ENCODE measurements at places on chromosomes 11 and 22.

DNA sequence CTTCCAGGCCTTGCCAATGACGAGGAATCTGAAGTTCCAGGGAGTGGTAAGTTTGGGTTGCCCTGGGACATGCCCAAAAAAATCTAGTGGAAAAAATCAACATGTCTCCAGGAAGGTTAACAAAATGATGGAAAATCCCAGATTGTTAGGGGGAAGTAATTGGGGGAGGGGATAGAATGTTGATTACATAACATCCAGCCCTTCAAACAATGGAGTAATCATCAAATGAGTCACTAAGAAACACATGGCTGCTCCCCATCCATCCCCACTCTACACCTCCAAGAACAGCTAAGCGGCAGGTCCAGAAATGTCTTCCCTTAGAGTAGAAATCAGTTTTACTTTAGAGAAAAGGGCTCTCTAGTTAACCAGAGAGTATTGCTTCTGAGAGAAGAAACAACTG, 94.9 kb downstream of the ETS1 start:
- peak; percentile 80 for DNase-seq

GRCh38 chr11:73177380-73177777, 35.3 kb upstream of the FCHSD2 start:
- no peak for DNase-seq

- DNase-seq, result no peak
These were observed 52.8 kb downstream of the USP35 start for GRCh38 chr11:78241475-78241874.

GRCh38 chr11:2447951-2448650, 3.3 kb downstream of the KCNQ1 start:
- DNase-seq, result no peak

GRCh38 chr11:9138612-9139579, 47.5 kb upstream of the SCUBE2 start:
- peak; percentile 80 for DNase-seq

- DNase-seq, result no peak
These were observed 22.7 kb downstream of the NAV2 start for GRCh38 chr11:19735157-19735908.

- DNase-seq, result peak; percentile 52
These were observed 2.0 kb downstream of the MB start for GRCh38 chr22:35615156-35615555.

GRCh38 chr11:78208257-78209165, 19.8 kb downstream of the USP35 start:
- peak; percentile 90 for DNase-seq

DNA sequence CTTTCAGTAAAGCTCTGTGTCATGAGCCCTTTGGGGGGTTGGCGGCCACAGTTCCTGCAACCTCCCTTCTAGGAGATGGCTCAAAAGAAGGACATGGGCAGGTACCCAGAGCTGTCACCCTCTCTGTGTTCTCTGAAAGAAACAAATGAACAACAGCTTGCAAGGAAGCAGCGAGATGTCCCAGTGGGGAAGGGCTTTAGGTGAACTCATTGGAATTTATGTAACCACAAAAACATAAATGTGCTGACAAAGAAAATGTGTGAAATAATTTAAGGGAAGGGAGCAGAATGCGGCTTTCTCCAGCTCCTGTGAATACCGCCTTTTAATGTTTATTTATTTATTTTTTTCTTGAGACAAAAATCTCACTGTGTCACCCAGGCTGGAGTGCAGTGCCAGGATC, 3.3 kb downstream of the PARVG start:
- DNase-seq, result no peak

DNA sequence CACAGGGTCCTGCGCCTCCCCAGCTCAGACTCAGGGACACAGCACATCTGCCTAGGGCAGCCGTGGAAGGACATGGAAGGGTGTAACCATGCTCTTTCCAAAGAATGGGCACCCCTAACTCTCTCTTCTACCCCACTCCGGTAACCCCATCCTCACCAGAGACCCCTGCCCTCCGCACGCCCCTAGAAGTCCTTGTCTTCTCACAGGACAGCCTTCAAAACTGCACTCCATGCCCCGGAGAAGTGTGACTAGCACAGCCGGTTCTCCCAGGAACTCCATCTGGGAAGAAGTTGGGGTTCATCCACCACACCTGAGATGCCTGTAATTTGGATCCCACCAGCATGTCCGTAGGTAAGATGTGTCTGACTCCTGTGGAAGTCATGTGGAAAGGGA, 25.0 kb downstream of the P2RY2 start:
- DNase-seq, result no peak

GRCh38 chr22:22761606-22761962, 117.2 kb downstream of the GGTLC2 start:
- DNase-seq, result no peak

- DNase-seq, result peak; percentile 17
These were observed 102.0 kb downstream of the CYP2R1 start for GRCh38 chr11:14789879-14790484.

DNA sequence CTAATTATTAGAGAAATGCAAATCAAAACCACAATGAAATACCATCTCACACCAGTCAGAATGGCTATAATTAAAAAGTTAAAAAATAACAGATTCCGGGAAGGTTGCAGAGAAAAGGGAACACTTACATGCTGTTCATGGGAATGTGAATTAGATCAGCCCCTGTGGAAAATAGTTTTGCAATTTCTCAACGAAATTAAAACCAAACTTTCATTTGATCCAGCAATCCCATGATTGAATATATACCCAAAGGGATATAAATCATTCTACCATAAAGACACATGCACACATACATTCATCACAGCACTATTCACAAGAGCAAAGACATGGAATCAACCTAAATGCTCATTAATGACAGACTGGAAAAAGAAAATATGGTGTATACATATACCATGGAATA, 32.5 kb downstream of the NOX4 start:
- no peak for DNase-seq

DNA sequence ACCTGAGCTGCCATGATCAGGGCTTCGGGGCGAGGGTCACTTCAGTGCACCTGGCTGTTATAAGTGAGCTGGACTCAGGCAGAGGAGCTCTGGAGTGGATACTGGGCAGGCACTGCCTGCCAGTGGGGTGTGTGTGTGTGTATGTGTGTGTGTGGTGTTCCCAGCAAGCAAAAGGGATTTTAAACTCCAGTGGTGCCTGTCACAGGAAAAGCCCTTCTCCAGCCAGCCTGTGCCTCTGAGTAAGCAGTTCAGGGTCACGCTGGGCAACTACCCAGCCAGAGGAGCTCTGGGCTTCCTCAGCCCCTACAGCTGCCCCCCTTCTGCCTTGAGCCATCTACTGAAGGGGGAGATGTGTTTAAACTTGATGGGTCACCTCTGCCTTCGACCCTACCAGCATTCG, 109.0 kb downstream of the OSBP2 start:
- no peak for DNase-seq

DNA sequence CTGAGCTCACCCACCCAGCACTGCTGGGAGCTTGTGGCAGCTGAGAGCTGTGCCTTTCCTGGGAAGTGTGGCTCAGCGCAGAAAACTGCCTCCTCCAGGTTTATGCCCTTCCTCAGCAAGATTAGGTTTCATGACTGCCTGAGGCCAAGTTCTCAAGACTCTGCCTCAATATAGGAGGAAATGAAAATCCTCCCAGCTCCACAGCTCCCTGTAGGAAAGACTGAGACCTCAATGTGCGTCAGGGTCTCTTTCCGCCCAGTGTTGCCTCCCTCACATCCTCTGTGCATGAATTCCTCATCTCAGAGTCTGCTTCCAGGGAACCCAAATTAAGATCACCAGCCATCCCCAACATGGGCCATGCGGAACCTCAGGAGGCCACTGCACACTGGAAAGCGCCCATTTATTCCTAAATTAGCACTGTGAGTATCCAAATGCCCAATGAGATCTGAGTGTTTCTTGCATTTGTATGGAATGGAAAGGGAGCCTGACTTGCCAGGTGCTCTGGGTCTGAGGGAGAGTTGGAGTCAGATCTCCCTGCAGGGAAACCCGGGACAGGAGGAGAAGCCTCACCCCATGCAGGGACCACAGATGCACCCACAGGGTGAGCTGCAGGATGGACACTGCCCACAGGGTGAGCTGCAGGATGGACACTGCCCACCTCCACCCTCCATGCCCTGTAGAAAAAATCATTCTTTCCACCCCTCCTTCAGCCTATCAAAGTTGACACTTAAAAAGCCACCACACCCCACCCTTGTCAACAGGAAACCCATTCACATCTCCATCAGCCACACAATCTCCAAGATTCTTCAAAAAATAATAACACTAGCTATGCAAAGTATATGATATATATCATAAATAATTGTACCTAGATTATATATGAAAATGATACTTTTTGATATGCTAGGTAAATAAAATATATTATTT, 97.4 kb upstream of the IGLL5 start:
- no peak for DNase-seq

DNA sequence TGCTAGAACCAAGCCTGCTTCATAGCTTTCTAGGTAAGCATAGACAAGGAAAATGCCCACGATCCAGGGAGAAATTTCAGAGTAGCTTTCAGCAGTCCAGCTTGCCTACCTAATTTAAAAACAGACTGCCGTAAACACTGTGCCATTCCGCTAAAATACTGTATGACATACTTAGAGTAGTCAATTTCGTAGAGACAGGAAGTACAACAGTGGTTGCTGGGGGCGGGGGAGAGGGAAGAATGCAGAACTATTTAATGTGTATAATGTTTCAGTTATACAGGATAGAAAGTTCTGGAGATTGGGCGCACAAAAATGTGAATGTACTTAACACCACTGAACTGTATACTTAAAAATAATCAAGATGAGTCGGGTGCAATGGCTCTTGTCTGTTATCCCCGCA, 56.7 kb downstream of the C11orf58 start:
- no peak for DNase-seq

DNA sequence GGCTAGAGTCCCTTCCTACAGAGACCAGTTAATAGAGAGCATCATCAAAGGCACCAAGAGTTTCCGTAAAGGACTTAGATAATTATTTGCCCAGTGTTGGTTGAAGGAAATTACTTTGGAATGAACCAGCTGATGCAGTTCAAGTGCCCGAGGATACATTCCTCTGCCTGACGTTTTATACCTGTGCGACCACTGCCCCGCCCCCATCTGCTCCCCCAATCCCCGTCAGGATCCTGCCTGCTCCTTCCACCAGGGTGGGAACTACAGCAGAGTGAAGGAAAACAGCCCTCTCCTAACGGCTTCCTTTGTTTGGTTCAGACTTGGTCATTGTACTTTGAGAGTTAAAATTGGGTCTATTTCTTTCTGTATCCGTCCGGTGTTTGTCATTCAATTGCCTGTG, 761.5 kb downstream of the NTM start:
- DNase-seq, result no peak

DNA sequence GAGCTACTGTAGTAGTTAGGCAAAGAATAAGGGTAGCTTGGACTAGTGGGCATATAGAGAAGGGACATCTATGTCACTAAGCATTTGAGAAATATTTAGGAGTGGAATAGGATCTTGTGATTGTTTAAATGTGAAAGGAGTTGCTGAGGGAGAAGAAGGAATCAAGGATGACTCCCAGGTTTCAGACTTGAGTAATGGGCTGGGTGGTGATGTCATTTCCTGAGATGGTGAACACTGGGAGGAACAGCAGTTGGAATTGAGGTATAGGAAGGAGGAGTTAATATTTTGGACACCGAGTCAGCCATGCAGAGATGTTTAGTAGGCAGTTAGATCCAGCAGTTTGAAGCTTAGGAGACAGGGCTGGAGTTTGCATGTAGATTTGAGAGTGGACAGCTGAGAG, 40.1 kb downstream of the REXO2 start:
- no peak for DNase-seq

DNA sequence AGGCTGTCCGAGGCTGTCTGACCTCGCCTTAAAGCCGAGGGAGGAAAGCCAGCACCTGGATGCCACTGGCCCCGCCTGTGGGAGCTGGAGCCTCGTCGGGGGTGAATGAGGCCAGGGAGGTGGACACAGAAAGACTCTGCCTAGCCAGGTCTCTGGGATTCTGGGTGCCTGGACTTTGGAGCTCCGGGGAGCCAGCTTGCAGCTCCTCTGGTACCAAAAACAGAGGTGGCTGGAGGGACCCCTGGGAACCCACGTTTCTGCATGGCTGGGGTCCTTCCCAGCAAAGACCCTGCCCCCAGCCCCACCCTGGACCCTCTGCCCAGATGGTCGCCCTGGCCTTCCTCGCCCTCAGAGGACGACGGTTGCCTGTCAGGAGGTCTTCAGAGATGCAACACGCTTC, 239.7 kb downstream of the BRD1 start:
- DNase-seq, result no peak

DNA sequence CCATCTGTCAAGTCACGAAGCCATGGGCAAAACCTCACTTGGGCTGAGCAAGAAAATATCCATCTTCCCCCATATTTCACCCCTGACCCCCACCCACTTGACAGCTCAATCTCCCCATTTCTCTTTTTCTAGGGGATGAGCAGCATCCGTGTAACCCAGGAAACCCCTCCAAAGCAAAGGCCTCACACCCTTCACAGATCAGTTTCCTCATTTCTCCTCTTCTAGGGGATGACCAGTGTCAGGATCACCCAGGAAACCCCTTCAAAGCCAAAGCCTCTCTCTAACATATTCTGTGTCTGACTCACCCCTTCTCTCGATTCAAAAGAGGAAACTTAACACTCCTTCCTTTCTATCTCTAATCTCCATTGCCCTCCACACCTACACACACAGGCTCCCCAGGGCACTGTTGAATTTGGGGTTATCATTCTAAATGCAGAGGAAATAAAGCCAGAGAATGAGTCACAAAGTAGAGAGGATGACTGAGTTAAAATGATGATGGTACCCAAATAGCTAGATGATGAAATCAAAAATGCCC, 439.7 kb downstream of the BUD13 start:
- no peak for DNase-seq

DNA sequence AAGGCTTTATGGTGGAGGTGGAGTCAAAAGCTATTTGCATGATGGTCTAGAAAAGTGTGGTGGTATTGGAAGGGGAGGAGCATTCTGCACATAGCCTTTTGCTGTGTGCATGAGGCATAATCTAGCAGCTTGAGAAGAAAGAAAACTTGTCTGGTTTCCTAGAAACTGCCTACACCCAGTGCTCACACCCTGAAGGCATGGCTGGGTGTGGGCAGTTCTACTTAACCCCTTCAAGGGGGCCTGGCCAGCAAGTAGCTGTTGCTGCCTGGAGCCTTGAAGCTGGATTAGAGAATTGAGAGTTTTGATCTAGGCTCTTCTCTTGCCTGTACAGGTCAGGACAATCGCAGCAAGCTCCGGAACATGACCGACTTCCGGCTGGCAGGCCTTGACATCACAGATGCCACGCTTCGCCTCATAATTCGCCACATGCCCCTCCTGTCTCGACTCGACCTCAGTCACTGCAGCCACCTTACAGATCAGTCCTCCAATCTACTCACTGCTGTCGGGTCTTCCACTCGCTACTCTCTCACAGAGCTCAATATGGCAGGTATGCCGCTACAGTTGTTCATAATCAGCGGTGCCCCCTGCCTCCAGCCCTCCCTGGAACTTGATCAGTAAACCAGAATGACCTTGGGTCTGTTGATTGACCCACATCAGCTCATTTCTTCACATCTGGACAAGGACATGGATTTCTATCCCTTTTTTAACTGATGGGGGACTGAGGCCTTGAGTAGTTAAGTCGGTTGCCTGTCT, 12.2 kb upstream of the GRK2 start:
- DNase-seq, result no peak

DNA sequence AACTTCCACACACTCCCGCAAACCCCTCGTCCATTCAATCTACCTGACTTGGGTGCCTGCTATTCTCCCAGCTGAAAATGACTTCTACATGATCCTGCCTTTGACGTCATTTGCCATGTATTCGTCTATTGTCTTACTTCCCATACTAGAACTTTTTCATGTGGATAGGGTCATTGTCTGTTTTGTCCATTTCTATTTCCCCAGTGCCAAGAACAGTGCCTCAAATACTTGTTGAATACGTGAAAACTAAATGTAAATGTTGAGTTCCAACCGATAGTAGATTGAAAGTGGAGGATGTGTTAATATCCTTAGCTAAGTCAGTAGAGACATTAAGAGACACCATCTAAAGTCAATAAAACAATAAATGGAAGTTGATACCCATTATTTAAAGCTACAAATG, 935 bp downstream of the TRIM68 start:
- no peak for DNase-seq
